ENCODE measurements at places on chromosomes 7 and 10.
A peak's percentile ranks its signal among the peaks of the same experiment; 100 is the strongest.

GRCh38 chr10:128210215-128211063 lies 84.2 kb upstream of the MKI67 start:
- peak; percentile 53 for DNase-seq

DNA sequence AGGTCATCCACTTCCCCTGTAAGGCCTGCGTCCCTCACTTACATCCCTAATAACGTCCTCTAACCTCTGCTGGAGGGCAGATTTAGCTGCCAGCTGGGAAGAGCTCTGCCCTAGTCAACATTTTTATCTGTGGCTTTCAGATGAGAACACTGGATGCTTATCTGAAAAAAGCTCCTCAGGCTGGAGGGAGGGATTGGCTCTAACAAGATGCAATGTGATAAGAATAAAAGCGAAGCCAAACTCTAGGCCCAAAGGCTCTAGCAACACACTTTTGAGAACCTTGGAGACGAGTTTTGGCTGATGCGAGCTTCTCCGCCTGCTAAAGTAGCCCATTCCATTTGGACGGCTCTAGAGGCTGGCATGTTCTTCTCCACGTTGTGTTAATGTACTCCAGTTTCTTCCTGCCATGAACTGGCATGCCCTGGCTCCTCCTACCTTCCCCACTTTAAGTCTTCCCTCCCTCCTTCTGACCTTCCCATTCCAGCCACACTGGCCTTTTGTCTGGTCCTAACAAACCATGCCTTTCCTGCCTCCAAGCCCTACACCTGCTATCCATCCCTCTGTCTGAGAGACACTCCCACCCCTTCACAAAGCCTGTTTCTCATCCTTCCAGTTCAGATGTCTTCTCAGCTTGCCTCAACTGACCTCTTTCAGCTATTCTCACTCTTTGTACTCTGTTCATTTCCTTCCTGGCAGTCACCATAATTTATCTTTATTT lies 62.5 kb upstream of the ATRNL1 start:
- DNase-seq, result no peak

- no peak for DNase-seq
Measured at GRCh38 chr10:71805776-71806703, 32.7 kb upstream of the VSIR start.

DNA sequence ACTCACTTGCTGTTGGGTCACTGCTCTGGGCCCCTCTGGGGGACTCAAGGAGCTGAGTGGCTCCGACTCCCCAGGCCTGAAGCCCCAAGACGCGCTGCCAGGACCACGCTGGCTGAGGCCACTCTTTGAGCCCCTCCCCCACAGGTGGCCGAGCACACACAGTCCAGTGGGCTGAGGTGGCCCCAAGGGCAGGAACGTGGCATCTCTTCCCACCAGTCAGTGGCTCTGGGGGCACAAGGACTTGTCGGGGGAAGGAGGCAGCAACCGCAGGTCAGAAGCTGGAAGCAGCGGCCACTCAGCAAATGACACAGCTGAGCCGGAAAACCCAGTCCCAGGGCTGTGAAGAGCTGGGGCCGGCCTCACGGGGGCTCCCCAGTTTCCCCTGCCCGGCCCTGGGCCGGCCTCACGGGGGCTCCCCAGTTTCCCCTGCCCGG lies 24.1 kb downstream of the GRIFIN start:
- no peak for DNase-seq

GRCh38 chr10:32687116-32687515 lies 241.2 kb downstream of the CCDC7 start:
- DNase-seq, result no peak

- no peak for DNase-seq
Measured at GRCh38 chr7:5229451-5230264, 39.6 kb downstream of the WIPI2 start.

DNA sequence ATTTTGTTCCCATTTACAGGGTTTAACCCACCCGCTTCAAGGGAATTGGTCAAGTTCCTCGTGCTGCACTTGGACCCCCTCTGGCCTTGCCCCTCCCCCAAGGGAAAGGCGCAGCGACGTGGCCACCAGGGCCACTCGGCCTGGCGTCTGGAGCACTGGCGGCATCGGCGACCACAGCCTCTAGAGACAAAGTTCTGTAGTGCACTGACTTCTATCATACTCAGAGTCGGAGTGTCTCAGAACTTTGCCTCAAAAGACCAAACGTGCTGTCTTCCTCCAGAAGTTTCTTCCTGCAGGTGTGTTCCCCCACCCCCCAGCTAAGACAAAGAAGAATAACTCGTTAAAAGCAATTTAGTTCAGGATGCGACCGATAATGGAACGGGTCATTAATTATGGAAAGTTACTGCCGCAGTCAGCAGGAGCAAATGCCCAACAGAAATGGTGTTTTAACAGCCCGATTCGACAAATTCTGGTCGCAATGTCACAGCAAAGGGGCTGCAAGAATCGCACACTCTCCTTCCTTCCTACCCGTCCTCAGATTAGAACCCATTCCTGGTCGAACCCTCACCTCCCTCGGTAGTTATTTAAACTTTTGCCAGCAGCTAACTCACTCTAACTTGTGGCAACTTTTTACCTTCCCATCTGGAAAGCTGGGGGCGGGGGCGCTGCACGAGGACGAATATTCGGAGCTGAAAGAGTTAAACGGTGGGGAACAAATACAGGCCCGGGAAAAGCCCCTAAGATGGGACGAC lies 202.1 kb upstream of the NFE2L3 start:
- no peak for DNase-seq

GRCh38 chr7:32892521-32893206 lies 1.1 kb upstream of the KBTBD2 start:
- DNase-seq, result peak; percentile 84

DNA sequence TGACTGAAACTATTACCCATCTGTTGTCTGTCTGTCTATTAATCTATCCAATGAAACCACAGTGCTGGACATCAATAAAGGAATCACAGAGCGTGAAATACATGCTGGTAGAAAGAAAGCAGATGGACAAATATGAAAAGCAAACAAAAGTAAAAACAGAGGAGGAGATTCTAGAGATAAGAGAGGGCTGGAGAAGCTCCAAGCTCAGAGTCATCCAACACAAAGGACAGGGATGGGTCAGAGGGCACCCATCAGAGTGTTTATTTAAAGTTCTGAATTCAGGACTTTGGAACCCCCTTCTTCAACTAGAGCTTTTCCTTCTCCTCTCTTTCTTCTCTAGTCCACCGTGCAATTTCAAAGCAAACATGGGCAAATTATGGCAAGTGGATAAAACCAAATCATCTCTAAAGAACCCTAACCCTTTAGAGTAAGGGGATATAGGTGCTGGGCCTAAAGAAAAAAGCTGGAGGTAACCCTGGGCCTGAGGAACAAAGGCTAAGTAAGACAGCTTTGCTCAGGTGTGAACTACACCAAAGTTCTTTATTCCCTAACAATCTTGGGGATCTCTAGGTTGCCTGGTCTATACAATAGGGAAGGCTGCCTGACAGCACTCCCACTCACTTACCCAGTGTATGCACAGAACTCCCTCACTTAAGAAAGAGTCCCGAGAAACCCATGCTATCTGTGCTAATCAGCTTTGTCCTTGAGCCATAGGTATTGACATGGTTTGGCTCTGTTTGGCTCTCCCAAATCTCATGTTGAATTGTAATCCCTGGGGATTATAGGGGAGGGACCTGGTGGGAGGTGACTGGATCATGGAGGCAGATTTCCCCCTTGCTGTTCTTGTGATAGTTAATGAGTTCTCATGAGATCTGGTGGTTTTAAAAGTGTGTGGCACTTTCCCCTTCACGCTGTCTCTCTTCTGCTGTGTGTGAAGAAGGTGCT lies 97.0 kb downstream of the BAMBI start:
- no peak for DNase-seq

DNA sequence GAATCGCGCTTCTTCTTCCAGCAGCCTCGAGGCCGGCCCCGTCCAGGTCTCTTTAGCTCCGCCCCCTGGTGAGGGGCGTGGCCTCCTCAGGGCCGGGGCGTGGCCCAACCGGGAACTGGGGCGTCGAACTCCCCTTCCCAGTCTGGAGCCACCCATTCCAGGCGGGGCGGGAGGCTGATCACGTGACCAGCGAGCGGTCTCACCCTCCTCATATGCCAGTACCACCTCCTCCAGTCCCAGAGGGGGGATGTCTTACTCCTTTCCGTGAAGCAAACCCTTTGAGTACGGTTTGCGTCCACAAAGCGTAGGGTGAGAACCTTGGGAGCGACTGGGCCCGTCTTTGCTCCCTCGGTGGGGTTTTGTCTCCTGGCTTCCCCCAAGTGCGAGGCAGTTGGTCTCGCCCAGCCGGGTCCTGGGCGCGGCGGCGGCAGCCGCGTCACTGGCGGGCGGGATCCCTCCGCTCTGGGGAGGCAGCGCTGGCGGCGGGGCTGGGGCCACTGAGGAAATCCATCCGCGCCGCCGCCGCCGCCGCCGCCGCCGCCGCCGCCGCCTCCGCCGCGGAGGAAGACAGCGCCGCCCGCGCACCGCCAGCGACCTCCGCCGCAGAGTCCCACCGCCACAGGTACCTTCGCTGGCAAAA lies at the start of gene GNB2:
Gene GNB2, plus strand, starts transcription at position 439 of the 640 bp plus-strand sequence. CDS start 2,526 bp downstream, outside the sequence.
- peak; percentile 99 for DNase-seq

DNA sequence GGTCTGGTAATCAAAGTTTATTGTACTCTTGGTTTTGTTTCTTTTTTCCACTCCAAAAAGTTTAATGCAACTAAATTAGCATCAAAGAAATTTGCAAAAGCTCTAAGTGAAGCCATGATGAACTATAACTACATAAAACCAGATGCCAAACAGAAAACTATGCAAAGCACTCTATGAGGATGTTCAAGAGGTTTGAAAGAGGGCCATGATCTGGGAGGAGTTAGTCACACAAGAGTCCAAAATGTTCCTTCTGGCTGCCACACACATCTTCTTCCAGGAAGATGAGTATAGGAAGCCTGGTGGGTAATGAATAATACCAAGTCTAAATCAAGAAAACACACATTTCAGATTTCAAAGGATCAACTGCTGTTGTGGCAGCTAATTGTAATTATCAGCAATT lies 28.4 kb downstream of the GLI3 start:
- no peak for DNase-seq

GRCh38 chr7:139332697-139333359 lies 8.3 kb upstream of the FMC1 start:
- DNase-seq, result no peak

GRCh38 chr10:35453855-35454532 lies 117.7 kb downstream of the CCNY start:
- DNase-seq, result peak; percentile 86

DNA sequence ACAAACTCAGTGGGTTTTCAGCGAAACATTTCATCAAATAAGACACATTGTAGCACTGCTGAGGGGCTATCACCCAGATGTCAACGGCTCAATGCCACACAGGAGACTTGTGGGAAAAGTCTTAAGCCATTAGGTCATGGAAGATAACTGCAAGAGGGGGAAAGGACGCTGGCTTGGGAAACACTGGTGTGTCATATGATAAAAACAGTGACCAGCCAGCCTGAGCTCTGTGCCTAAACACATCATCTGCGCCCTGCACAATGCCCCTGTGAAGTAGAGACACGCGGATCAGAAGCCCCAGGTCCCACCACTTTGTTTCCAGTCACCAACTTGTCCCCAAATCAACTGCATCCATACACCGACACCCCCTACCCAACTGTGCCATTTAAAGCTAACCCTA lies 116.7 kb downstream of the TNS3 start:
- DNase-seq, result no peak

GRCh38 chr10:86295791-86296190 lies 70.8 kb downstream of the GRID1 start:
- DNase-seq, result no peak

GRCh38 chr10:78288663-78289062 lies 255.0 kb downstream of the RPS24 start:
- DNase-seq, result no peak

DNA sequence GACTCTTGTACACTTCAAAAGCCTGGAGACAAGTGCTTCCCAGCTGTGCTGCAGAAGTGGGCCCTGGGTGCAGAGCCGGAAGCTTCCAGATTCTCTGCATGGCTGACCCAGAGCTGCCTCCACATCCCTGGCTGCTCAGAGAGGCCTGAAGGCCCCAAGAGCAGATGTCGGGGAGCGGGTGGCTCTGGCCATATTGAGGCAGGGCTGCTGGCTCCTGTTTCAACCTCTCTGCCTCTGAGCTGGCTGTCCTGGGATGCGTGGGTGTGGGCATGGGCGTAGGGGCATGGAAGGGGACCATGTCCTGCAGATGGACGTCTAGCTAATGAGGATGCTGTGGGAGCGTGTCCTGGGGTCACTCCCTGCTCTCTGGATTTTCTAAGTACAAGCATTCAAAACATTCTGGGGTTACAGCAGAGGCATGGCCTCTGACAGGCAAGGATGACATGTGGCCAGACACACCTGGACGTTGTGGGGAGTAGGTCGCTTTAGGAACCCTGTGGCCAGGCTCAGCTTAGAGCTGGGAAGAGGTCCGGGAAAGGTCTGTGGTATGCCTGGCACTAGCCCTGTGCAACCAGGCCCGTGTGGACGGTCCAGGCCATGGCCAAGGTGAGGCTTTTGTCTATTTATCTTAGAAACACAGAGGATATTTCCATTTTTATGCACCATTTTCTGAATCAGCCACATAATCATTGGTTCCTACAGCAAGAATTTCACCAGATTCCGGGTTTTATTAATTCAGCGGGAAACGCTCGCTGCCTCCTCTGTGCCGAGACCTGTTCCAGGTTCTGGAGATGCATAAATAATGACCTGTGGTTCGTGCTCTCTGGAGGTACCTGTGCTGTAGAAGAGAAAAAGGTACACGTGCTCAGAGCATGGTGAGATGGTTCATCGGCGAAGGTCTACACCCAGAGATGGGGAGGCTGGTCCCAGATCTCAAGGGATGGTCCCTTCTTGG lies 361.1 kb downstream of the GLRX3 start:
- no peak for DNase-seq

All from MCF 10A (cell line).